ENCODE measurements at places on chromosomes 6 and 20. TPM values are rescaled to one million over a fixed set of nuclear protein-coding genes. Genes with fewer than 3 reads are reported as not detected.

The DUSP15 gene
- not detected for total RNA-seq

The BTNL2 gene
- not detected for total RNA-seq

The APOM gene
- 1.9 TPM for total RNA-seq

The PPP1R3G gene
- 0.10 TPM for total RNA-seq

The TNXB gene
- 33.7 TPM for total RNA-seq

DNA sequence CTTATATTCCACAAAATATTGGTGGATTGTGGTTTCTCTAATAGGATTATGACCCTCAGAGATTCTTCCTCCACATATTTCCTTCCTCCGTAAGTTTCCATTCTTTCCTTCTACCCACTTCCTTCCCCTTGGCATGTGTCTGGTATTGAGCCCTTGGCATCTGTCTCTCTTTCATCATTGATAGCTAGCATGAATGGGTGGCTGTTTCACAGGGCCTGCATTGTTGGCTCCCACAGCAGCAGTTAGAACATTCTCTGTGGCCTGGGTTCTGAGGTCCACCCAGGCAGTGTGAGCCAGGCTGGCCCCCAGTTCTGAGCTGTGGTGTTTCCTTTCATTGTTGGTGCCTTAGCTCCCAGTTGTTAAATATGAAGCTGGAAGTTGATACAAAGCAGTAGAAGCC lies 125.3 kb downstream of the ANKS1A start:
- DNase-seq: no peak

DNA sequence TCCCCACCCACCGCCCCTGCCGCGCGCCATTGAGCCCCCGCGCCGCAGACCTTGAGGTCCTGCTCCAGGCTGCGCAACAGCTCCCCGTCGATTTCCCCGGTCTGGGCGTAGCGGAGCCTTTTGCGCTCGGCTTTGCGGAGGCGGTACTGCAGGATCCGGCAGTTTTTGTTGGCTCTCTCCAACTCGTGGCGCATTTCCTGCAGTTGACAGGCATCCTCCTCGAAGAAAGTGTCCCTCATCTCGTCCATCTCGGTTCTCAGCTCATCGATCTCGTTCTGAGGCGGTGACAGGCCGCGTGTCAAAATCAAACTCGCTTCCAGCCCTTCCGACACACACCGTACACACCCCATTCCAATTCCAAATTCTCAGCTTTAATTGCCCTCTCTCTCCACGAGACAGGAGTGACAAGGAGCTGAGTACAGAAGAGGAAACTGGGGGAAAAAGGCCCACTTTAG lies 4.3 kb downstream of the MTCL3 start:
- DNase-seq: no peak

- DNase-seq: no peak
Measured at GRCh38 chr6:160035693-160036330, 66.9 kb downstream of the IGF2R start.

DNA sequence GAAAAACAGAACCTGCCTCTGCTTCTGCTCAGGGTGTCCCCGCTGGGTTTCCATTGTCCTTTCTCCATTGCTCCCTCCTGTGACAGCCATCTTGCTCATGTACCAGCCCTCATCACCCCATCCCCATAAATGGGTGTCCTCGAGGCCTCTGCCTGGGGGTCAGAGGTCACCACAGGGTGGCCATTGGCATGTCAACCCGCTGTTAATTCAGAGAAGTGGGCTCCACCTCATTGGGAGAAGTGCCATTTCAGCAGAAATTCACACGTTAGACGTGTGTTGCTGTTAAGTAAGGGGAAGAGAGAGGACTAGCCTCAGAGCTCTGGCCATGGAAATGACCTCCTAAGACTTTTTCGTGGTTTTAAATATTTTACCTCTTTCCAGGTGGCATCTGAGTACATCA lies 71.9 kb downstream of the PTPN1 start:
- no peak for DNase-seq

- DNase-seq: peak; percentile 63
Measured at GRCh38 chr6:26022132-26022472, 59.5 kb downstream of the TRIM38 start.

- DNase-seq: no peak
Measured at GRCh38 chr6:35080821-35081425, 60.2 kb downstream of the TCP11 start.

DNA sequence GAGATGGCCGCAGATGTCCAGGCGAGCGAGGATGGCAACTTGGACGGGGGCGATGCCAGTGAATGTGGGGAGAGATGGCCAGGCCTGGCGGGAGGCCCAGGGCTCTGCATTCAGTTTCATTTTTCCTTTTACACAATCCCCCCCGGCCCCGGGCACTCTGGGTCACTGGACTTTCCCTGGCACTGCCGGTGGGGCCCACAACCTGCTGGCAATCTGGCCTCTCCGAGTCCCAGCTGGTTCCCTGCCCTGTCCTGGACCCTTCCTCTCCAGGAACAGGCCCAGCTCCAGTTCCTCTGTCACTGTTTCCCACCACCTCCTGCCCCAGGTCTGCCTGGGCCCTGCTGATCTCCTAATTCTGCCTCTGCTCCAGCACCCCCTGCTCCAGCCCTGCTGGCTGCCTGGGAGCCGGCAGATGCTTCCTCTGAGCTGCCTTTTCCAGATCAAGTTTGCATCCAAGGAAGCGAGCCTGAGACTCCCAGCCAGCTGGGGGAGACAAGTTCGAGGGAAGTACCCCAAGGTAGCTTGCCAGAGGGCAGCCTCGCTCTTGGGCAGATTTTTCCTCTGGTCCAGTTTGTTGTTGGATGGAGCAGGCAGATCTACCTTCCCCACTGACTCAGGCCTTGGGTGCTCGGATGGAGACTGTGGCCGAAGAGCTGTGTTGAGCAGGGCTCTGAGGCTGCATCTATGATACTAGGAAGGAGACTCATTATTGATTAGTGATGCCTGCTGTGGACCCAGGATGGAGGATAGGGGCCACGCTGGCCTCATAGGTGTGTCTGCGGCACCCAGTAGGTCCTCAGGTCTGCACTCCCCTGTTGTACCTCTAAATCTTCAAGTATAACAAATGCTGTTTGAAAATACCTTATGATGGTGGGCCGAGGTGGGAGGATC lies 83.2 kb downstream of the CEBPB start:
- DNase-seq: no peak

- no peak for DNase-seq
Measured at GRCh38 chr20:3350422-3350821, 57.0 kb downstream of the DNAAF9 start.

DNA sequence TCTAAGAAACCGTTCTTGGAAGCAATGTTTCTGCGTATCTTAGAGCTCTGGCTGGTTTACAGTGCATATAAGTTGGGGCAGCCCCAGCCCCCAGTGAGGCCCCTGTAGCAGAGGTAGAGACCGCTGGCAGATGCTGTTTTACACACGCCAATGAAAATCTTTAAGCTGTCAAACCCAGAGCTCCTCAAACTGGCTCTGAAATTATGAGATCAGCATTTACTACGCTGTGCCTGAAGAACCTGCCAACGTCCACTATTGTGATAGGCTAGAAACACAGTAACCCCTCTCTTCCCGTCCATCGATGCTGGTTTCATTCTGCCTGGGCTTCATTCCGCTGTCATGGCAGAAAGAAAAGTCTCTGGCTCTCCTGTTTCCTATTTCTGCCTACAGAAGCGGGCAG lies 160.6 kb downstream of the SMOC2 start:
- DNase-seq: no peak

DNA sequence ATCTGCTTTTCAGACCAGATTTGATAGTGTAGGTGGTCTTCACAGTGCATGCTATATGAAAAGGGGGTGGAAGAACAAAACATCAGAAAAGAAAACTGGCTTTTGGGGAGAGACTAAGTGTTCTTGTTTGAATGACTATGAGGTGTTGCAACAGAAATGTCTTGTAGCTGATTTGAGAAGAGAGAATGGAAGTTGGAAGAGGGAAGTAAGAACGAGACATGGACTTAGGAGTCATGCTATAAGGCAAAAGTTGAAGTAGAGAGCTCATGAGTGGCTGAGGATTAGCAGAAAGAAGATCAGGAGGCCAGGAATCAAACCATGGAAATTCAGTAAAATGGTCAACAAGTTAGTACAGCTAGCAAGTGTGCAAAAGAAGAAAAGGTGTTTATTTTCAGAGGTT lies 32.1 kb downstream of the FNDC1 start:
- DNase-seq: no peak

- DNase-seq: no peak
Measured at GRCh38 chr6:17483391-17484016, 90.1 kb downstream of the CAP2 start.

DNA sequence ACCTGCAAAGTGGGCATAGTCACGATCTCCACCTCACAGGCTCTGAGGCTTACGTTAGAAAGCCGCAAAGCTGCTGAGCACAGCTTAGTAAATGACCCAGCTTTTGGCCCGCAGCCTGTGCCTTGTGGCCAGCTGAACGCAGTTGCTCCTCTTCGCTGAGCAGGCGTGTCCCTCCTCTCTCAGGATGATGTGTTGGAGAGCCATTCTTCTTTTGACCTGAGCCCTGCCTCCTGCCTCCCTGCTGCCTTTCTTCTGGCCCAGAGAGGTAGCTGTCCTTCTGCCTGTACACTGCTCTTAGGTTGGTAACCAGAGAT lies 47.6 kb upstream of the MYL9 start:
- peak; percentile 82 for DNase-seq

- DNase-seq: no peak
Measured at GRCh38 chr6:153103319-153103655, 27.8 kb downstream of the RGS17 start.

DNA sequence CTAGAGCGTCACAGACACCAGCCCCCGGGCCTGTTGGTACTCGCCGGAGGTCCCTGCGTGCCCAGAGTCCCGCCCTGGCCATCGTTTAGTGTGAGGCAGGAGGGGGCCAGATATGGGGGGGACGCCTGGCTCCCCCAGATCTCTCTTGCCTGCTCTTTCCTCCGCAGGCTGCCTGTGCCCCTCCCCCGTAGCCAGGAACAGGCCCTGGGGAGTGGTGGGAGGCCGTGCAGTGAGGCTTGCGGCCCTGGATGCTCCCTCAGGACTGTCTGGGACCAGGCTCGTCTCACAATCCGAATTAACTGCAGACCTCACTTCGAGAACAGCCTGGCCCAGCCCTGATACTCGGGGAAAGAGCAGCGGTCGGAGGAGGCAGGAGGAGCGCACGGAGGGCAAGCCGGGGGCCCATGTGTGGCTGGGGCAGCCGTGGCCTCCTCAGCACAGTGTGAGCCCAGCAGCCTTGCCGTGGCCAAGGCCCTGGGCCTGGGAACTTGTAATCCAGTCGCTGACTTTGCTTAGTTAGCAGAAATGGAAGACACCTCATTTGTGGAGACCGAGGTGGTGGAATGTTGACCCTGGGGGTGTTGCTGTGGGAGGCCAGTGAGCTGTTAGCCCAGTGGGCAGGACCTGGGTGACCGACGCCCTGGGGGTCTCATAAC lies 28.7 kb downstream of the FRMD1 start:
- DNase-seq: no peak

GRCh38 chr6:906920-907319 lies 214.0 kb upstream of the EXOC2 start:
- no peak for DNase-seq

DNA sequence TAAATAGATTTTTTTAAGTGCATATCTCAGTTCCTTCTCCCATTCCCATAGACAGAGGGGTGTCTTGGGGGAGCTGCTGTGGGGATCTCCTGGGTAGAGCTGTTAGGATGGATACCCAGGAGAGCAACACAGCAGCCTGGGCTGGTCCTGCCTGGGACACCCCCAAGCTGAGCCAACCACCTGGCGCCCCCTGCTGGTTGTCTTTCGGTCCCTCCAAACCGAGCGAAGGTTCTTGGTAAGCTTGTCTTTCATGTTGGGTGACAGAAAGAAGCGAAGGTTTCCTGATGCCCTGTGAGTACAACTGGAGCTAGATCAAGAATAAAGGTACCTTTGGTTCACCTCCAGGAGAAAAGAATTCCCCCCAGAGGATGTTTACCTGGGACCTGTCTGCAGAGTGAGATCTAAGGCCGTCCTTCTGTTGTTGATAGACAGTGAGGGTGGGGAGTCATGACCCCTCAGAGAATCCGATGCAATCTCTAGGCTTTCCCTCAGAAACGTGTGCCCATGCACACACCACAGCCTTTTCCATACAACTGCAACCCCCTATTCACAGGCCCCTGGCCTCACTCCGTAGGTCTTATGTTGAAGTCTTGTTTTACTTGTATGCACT lies 50.8 kb downstream of the SNX9 start:
- DNase-seq: peak; percentile 25

DNA sequence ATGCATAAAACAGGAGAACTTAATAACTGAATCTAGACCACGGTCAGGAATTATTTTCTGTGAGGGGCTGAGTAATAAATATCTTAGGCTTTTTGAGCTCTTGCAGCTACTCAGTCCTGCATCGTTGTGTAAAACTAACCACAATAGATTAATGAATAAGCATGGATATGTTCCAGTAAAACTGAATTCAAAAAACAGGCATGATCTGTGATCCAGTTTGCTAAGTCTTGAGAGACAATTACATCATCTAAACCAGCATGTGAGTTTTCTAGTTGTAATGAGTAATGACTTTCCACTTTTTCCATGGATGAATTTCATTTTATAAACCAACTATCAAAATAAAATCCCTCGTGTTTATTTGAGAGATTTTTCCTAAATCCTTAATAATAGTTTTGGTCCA lies 336.8 kb downstream of the RFPL4B start:
- no peak for DNase-seq

DNA sequence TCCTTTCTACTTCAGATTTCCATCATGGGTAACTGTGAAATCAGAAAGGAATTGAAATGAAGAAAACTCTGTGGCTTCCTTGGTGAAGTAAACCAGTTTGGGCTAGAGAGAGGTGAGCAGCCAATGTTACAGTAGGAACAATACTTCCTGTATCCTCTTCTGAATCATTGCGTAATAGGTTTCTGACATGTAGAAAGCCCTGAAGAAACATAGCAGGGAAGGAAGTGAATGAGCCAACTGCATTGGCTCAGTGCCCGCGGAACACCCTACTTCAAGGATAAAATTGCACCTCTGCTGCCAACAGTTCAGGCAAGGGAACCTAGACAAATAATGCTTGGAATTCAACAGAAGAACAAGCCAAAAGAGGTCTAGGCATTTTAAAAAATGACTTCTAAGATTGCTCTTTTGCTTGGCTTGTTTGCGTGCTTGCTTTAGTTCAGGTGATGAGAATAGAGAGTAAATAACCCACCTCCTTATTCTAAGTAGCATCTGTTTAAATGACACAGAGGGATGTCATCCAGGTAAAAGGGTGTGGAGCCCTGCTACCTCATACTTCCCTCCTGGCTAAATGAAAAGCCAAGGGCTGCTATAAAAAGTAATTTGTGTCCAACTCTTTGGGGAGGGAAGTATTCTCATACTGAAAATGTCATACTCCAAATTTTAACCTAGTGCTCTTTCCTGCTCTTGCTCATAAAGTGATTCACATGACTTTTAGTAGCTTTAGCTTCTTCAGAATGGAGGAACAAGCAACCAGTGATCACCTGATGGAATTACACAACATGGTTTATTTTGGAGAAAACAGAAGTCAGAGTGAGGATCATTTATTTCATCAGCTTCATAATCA lies 30.0 kb upstream of the AKIRIN2 start:
- peak; percentile 97 for DNase-seq

DNA sequence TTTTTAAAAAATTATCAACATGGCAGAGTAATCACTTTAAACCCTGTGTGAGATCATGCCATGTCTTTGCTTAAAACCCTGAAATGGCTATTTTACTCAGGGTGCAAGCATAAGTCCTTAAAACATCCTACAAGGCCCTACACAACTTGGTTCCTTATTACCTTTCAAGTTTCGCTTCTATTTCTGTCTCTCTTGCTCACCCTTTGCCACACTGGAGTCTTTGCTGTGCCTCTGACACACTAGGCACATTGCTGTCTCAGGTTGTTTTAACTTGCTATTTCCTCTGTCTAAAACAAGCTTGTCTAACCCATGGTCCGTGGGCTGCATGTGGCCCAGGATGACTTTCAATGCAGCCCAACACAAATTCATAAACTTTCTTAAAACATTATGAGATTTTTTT lies 55.6 kb downstream of the KIAA0408 start:
- DNase-seq: no peak
